ENCODE measurements at places on chromosomes 13 and 19.

DNA sequence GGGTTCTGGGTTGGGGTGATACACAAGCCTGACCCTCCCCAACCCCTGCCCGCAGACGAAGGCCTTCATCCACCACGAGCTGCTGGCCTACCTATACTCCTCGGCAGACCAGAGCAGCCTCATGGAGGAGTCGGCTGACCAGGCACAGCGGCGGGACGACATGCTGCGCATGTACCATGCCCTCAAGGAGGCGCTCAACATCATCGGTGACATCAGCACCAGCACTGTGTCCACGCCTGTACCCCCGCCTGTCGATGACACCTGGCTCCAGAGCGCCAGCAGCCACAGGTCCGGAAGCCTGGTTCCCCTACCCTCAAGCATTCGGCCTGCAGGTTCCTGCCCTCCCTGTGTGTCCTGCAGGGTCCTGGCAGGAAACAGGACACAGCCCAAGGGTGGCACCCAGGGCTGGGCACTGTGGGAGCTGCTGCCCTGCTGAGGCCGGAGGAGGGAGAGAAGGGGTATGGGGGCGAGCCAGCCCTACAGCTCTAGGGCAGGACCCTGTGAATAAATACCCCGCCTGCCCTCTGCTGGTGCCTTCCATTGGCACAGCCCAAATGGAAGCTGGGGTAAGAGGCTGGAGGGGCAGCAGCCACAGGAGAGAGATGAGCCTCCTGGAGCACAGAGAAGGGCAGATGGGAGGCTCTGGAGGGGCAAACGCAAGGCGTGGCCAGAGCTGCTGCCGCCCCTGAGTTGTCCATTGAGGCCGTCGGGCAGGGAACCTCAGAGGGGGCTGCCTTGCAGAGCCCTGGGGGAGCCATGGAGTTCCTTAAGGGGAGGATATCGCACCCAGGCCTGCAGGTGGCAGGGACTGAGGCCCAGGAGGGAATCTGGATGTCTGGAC, 6.8 kb downstream of the TMED1 start:
- no peak for DNase-seq

- DNase-seq: no peak
Measured at GRCh38 chr13:28022848-28023518, 34.5 kb upstream of the URAD start.

DNA sequence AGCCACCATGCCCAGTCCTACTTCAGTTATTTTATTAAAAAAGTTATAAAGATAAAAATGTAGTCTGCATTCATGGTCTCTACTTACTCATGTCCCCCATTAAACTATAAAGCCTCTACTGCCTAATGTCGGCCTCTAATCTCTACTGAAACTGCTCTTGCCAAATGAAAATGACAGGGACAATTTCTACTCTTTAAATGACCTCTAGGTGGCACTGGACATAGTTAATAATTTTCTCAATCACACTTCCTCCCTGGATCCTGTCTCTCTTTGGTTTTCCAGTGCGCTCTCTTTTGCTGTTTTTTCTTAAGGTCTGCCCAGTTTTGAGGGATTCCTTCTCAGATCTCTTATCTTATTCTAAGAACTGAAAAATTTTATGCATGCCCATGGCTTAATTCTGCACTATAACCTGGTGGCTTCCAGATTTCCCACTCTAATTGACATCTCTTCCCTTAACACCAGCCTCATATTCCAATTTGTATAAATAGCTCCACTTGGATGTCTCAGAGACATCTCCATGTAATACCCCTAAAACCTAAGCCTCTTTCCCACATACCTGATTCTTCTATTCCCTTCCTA, 54.3 kb downstream of the MTMR6 start:
- peak; percentile 66 for DNase-seq

DNA sequence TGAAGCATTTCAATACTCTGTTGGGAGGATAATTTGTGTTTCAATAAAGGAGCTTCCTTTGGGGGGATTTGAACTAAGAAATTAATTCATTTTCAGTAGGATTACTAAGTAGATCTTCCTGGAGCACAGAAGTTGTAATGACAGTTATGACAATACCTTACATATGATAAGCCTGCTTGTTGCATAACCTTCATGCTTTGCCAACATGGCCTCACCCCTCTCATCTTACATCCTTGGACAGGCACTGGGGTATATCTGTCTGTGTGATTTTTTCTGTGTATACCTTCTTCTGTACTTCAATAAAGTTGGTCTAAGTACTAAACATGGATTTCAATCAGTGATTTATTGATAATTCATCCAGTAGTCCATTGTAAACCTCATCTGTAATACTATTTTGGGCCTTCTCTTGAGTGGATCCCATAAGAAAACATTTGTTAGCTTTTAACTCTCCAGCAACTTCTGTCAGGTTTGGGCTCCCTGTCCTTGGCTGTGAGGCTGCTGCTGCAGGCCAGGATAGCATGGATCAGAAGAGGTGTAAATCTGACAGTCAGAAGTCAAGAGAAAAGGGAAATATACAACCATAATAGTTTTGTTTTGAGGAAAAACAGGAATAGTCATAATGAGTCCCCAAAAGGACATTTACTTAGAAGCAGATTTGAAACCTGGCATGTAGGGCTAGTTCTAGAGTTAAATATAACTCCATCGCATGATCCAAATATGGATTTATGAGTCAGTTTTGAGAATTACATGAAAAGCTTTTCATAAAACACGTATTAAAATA, 422.2 kb downstream of the KLF5 start:
- DNase-seq: no peak

DNA sequence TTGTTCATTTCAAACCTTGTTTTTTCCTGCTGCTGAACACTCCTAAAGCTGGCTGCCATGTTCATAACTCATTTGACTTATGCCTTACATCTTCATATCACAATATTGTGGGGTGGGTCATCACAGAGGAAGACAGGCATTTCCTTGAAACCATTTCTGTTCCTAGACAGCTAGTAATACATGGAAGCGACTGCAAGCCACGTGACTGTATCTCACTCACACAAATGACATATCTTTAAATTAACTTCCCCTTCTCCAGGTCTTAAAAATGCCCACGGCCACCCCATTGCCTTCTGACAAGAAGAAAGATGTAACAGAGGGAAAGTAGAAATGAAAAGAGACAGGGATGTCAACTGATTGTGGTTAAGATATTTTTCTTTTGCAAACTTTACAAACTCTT, 236.8 kb downstream of the LMO7 start:
- no peak for DNase-seq

- no peak for DNase-seq
Measured at GRCh38 chr13:32627793-32628192, 41.5 kb downstream of the PDS5B start.

- DNase-seq: no peak
Measured at GRCh38 chr13:74769333-74769732, 635.1 kb upstream of the KLF12 start.

GRCh38 chr13:30376426-30377311, 45.6 kb upstream of the UBE2L5 start:
- peak; percentile 48 for DNase-seq

- DNase-seq: no peak
Measured at GRCh38 chr19:54541712-54542111, 31.9 kb upstream of the LILRA2 start.

- no peak for DNase-seq
Measured at GRCh38 chr13:99601535-99601934, 100.3 kb downstream of the TM9SF2 start.

DNA sequence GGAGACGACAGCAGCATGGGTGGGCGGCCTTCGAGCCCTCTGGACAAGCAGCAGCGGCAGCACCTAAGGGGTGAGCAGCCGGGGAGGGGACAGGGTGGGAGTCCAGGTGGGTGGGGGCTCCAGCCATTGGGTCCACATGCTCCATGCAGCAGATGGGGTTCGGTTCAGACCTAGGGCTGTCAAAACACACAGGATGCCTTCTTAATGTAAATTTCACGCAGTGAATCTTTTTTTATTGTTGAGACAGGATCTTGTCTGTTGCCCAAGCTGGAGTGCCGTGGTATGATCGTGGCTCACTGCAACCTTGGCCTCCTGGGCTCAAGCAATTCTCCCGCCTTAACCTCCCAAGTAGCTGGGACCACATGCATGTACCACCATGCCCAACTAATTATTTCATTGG, 15.9 kb downstream of the PGLS start:
- DNase-seq: no peak

GRCh38 chr13:63448692-63449091, 2033.0 kb upstream of the PCDH20 start:
- no peak for DNase-seq

GRCh38 chr19:15466851-15467733, 2.7 kb upstream of the RASAL3 start:
- DNase-seq: no peak

GRCh38 chr13:112097770-112098169, 30.8 kb downstream of the SOX1 start:
- no peak for DNase-seq

DNA sequence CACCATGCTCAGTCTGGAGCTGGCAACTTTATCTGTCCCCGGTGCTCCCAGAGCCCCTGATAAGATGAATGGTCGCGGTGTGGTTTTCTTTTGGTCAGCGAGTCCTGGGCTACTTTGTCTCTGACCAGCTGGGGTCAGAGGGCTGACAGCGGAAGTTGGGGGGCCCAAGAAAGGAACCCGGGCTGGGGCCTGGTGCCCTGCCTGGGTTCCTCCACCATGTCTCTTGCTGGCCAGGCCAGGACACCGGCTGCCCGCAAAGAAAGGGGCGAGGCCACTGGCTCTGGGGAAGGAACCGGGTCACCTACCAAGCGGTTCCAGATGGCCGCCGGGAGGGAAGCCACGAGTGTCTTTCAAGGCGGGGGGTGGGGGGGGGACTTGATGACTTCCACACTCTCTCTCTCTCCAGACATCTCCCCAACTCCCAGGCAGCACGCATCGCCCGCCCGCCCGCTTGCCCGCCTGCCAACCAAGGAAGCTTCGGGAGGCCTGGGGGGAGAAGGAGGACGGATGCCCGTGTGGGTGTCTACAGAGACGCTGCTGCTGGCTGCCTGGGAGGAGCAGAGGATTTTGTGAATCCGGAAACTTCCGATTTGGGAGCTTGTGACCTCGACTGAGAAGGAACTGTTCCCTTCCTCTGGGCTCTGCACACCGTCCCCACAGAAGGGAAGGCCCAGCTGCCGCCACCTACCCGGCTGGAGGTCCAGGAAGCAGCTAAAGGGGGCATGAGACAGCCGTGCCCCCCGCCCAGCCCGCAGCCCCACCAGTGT, 1.1 kb downstream of the PIP5K1C start:
- no peak for DNase-seq

DNA sequence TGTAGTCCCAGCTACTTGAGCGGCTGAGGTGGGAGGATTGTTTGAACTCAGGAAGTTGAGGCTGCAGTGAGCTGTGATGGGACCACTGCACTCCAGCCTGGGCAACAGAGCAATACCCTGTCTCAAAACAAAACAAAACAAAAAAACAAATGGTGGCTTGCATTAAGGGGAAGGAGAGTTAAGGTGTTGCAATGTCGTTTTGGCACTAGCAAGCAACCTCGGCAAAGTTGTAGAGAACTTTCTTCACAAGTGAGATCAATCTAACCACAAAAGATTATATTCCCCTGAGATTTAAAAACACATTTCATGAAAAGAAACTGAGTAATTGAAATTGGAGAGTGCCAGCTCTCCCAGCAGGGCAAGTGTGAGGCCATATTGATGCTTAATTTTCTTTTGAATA, 153.7 kb downstream of the KLF5 start:
- no peak for DNase-seq

- DNase-seq: no peak
Measured at GRCh38 chr13:110696776-110697175, 9.1 kb downstream of the CARS2 start.

DNA sequence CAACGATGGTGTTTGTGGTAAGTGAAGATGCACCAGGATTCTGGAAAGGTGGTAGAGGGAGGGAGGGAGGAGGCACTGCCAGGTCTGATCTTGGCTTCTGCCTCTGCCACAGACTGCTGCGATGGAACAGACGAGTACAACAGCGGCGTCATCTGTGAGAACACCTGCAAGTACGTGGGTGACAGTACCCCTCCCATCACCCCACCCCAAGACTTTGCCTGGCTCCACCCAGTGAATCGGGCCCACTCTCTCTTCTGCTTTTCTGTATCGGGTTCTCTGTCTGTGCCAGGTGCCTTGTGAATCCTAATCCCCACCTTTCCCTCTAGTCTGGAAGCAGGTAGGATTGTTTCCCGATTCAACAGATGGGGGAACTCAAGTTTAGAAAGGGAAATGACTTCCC, 2.5 kb downstream of the PRKCSH start:
- no peak for DNase-seq

DNA sequence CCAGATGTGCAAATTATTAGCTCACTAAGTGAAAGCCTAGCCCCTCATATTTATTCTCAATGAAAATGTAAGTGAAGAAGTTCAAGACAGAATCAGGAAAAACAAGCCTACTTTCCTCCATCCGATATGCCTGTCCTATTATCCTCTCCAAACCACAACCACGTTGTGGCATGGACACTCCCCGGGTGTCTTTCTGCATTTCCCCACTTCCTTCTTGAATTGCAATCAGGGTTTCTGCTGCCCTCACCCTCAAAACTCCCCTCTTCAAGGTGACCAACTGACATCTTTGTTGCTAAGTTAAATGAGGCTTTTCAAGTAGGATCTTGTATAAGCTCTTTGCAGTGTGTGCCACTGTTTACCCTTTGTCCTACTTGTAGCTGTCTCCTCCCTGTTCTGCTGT, 11.8 kb downstream of the SLC25A30 start:
- DNase-seq: no peak

DNA sequence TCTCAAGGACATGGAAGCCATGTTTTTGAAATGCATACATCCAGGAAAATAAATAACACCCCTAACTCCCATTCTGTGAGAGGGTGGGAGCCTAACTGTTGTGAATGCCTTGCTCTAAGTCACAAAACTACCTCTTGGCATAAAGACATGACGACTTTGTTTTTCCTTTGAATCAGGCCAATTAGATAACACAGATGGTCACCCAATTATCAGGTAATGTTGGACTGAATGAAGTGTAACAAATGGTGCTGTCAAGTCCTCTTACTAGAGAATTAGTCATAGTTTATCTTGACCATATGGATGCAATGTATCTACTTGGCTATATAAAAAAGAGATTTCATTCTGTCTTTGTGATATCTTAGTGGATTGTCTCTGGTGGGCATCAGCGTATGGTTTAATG, 553.6 kb upstream of the ATXN8OS start:
- no peak for DNase-seq

DNA sequence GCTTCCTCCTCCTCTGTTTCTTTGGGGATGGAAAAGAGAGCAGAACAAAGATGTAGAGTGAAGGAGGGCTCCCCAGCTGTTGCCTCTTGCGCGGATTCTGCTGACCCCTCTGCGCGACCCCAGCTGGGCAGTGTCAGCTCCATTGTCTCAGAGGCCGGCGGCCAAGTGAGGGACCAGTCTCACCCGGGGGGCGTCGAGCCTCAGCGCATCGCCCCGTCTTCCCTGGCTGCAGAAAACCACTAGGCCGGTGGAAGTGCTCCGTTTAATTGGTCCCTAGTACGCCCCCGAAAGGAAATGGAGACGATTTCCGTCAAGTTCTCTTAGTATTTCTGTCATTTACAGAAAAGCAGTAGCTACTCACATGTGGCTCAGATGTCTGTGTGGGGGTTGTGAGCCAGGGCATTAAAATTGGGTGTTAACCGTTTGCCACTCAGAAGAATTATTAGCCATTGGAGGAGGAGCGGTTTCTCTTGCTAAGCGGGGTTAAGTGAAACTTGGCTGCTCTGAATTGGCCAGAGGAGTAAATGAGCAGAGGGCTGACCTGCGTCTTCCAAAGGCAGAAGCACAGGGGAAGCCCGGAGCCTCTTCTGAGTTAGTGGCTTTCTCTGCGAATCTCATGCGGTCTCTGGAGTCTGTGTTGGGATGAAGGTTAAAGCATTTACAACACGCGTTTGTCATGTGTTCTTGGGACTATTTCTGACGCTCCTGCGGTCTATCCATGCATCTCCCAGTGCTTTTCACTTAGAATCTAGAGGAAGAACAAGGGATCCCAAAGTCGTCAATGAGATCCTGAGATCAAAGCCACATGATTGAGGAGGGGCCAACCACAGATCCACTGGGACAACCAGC, 132.8 kb upstream of the MYO16 start:
- no peak for DNase-seq
